ENCODE measurements at places on chromosomes 11 and 22.

DNA sequence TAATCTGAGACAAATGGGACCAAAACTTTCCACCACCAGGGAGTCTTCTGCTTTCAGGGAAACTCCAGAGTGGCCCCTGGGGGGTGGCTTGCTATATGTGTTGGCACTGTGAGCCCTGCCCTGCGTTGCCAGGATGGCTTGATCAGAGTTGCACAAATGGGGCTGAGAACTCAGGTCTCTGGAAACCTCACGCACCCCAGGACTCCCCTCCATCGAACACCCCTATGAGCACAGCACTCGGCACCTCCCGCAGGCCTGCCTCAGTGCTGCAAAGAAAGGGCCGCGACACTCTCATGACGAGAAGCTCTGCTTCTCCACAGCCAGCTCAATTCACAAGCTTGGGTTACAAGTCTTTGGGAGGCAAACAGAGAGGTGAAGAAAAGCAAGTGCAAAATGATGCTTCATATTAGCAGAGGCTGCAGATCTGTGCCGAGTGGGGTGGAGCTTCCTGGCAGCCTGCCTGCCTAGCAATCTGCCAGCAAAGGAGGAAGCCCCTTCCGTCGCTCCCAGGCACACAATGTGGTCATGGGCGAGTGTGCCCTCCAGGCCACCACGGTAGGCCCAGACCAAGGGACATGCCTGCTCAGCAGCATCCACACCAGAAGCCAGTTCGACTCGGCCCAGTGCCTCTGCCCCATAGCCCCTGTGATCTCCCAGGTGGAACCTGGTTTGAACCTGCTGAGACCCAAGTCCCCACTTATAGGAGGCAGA is 55.7 kb downstream of the MYH9 start:
- peak; percentile 77 for DNase-seq
- H3K36me3 ChIP-seq, result peaks cover 76% of the 10 kb centered on the region
- no peak overlapping the region for H3K4me3 ChIP-seq
- peak overlapping the region; percentile 89 for H3K27ac ChIP-seq
- no peaks in the 10 kb centered on the region for H3K27me3 ChIP-seq
- peaks cover 80% of the 10 kb centered on the region for H3K4me1 ChIP-seq

DNA sequence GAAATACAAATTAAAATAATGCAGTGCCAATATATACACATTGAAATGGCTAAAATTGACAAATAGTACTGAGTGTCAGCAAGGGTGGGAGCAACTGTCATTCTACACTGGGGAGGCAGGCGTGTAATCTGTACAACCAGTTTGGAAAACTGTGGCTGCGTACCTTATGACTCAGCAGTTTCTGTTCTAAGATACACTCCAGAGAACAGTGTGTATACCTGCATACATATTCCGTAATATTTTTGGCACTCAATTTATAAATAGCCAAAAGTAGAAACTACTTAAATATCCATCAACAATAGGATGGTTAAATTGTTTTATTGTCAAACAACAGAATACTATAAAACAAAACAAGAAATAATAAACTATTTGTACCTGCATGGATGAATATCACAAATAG is 57.6 kb downstream of the RNF169 start:
- no peak overlapping the region for H3K4me3 ChIP-seq
- no peak overlapping the region for H3K27ac ChIP-seq
- peaks cover 15% of the 10 kb centered on the region for H3K36me3 ChIP-seq

- no peaks in the 10 kb centered on the region for H3K4me1 ChIP-seq
- H3K4me3 ChIP-seq, result no peak overlapping the region
- no peak for DNase-seq
Measured at GRCh38 chr11:106228996-106229395, 151.5 kb downstream of the AASDHPPT start.

DNA sequence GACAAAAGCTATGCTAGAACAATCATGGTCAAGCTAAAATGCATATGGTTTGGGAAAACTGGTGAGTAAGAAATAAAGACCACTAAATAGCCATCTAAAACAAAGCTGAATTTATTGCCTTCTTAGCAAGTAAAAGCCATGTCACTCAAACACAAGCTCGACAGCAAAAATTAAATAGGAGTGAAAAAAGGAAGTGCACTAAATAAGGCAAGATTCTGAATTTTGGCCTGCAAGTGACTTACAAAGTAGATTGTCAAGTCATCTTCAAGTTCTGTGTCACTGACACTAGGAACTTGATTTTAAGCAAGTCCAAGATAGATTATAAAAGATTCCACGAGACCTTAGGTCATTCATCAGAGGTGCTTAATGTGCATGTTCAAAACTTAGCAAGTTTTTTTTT is 27.4 kb downstream of the TUG1 start:
- no peaks in the 10 kb centered on the region for H3K36me3 ChIP-seq
- no peaks in the 10 kb centered on the region for H3K27me3 ChIP-seq
- peak overlapping the region; percentile 77 for H3K27ac ChIP-seq
- H3K4me1 ChIP-seq, result peaks cover 35% of the 10 kb centered on the region

- H3K36me3 ChIP-seq, result no peaks in the 10 kb centered on the region
- no peak for DNase-seq
- no peaks in the 10 kb centered on the region for H3K4me1 ChIP-seq
- H3K27me3 ChIP-seq, result no peaks in the 10 kb centered on the region
Measured at GRCh38 chr11:1618231-1618630, 3.7 kb downstream of the KRTAP5-4 start.

GRCh38 chr11:214083-214482 is 6.6 kb downstream of the RIC8A start:
- no peak overlapping the region for H3K27ac ChIP-seq
- H3K4me3 ChIP-seq, result no peak overlapping the region
- H3K4me1 ChIP-seq, result peaks cover 13% of the 10 kb centered on the region
- no peaks in the 10 kb centered on the region for H3K27me3 ChIP-seq
- no peak for DNase-seq

Measured in CD14-positive monocyte (primary cell).